ENCODE measurements at places on chromosomes 12 and 14.
A peak's percentile ranks its signal among the peaks of the same experiment; 100 is the strongest.

GRCh38 chr14:96757456-96757855 is 39.7 kb upstream of the VRK1 start:
- no peak for DNase-seq

GRCh38 chr14:50010752-50011151 is 105.6 kb downstream of the VCPKMT start:
- no peak for DNase-seq

- DNase-seq, result peak; percentile 67
Measured at GRCh38 chr12:117367006-117367638, 5.7 kb upstream of the NOS1 start.

DNA sequence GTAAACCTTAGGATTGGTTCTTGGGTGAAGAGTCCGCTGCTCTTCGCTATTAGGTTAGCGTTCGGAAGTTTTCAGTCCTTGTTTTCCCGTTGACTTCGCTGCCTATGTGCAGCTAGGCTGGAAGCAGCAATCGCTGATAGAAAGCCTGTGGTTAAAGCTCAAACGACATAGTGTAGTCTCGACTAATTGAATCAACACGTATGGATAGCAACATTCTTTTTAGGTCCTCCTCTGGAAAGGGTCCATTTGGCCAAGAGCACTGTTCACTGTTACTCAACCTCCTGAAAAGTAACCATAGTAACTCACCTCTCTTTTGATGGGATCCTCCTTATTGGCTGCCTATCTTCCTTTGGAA is 355.5 kb downstream of the SNAPC1 start:
- no peak for DNase-seq

- DNase-seq, result no peak
Measured at GRCh38 chr14:76929927-76930326, 98.6 kb downstream of the IRF2BPL start.

Measured in iris pigment epithelial cell (primary cell).